NCI-H460 (cell line): ENCODE measurements at places on chromosomes 3 and 15.

DNA sequence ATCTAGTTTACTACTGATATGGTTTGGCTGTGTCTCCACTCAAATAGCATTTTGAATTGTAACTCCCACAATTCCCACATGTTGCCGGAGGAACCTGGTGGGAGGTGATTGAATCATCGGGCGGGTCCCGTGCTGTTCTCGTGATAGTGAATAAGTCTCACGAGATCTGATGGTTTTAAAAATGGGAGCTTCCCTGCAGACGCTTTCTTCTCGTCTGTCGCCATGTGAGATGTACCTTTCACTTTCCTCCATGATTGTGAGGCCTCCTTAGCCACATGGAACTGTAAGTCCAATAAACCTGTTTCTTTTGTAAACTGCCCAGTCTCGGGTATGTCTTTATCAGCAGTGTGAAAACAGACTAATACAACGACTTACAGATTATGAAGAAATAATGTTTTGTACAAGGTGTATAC, 35.6 kb upstream of the PYDC2 start:
- DNase-seq: no peak

DNA sequence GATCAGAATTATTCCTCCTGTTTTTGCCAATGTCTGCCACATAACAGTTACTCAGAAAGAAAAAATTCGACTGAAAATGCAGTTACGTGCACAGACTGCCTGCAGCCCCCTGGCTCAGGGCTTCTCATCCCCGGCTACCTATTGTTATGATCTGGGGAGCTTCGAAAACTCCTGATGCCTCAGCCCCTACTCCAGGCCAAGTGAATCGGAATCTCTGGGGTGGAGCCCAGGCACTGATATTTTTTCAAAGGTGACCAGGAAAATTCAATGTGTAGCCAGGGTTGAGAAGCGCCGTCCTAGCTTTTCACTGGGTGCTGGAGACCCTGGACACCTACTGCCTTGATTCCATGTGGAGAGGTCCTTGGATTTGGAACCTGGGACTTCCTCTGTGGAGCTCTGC, 8.5 kb downstream of the ADAMTS17 start:
- no peak for DNase-seq

DNA sequence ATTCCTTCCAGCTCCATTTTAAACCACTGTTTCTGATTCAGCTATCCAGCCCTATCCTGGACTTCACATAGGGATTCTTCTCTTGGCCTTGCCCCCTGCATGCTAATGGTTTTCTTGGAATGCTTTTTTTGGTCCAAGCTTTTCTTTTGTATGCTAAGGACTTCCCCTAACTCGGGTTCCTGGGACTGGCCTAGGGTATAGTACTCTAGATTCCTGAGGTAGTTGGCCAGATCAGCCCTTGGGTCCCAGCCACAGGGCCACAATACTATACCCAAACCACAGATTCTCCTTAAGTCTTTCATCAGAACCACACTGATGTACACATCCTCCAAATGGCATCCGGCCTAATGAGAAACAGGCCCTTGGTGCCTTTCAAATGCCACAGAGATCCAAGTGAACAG, 2.8 kb downstream of the FYCO1 start:
- no peak for DNase-seq

GRCh38 chr3:162103808-162104207, 607.2 kb downstream of the OTOL1 start:
- no peak for DNase-seq

- no peak for DNase-seq
These were observed 60.2 kb downstream of the TMEM44 start for GRCh38 chr3:194572944-194573491.

GRCh38 chr15:100152463-100152862, 189.3 kb downstream of the ADAMTS17 start:
- DNase-seq: no peak

GRCh38 chr3:133930341-133930933, 34.8 kb upstream of the RAB6B start:
- peak; percentile 28 for DNase-seq

- no peak for DNase-seq
These were observed 60.6 kb downstream of the CD200R1L start for GRCh38 chr3:112786002-112786590.

DNA sequence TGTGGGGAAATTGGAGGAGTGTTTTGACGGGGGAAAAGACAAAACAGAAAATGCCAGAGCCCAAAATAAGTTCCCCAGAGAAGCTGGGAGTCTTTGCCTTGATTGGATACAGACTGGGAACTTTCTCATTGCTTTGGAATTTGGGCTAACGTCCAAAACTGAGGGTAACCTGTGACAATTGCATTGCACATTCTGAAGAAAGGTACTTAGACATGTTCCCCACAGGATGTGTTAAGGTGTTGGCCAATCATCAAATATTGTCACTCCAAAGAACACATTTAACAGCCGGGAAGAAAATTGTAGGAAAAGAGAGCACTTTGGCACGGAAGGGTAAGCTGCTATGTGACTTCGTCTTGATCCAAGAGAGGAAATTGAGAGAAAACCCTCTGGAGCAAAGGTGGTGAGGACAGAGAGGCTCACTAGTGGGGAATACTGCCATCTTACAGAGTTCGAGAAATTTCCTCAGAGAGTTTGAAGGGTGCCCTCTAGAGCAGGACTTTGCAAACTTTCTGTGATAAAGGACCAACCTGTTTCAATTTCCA, 619.5 kb upstream of the TBL1XR1 start:
- peak; percentile 14 for DNase-seq

- DNase-seq: no peak
These were observed 108.6 kb downstream of the ADCY5 start for GRCh38 chr3:123340336-123340735.

DNA sequence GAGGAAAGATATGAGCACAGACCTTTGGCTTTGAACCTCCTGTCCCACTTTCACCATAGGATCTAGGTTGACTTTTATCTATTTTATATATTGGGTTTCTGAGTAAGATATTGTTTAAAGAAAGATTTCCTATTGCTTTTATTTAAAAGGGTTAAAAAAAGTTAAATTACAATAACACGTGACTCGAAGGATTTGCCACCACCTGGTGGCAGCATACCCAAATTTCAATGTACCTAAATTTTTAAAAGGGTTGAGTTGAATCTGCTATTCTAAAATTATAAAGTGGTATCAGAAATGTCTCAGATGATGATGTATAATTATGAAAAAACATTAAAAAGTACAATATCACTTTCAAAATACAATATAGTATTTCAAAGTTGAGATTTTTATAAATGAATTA, 368.4 kb downstream of the MECOM start:
- no peak for DNase-seq

DNA sequence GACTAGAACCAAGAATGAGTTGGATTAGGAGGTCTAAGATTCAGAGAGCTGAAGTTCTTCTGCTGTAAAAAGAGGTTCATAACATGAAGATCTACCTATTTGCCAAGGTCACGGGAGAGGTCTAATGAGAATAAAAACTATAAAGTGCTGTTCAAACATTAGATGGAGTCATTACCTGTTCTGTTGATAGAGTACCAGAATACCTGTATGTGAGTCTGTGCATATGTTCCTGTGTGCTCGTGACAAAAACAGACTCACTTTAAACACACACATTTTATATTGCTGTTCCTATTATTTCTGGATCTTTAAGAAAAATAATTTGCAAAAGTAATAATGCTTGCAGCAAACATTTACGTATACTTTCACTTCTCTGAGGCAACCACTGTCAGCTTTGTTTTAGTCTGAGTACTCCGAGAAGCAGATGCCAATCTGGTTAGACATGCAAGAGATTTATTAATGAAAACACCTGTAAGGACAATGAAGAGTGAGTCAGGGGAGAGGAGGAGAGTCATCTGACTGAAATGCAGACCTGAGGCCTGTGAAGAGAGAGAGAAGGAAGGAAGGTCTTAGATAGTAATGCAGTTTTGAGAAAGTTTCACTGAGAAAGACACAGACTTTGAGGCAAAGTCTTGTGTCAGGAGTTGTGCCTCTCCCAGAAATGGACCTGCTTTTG, 221.2 kb downstream of the SQOR start:
- DNase-seq: no peak

DNA sequence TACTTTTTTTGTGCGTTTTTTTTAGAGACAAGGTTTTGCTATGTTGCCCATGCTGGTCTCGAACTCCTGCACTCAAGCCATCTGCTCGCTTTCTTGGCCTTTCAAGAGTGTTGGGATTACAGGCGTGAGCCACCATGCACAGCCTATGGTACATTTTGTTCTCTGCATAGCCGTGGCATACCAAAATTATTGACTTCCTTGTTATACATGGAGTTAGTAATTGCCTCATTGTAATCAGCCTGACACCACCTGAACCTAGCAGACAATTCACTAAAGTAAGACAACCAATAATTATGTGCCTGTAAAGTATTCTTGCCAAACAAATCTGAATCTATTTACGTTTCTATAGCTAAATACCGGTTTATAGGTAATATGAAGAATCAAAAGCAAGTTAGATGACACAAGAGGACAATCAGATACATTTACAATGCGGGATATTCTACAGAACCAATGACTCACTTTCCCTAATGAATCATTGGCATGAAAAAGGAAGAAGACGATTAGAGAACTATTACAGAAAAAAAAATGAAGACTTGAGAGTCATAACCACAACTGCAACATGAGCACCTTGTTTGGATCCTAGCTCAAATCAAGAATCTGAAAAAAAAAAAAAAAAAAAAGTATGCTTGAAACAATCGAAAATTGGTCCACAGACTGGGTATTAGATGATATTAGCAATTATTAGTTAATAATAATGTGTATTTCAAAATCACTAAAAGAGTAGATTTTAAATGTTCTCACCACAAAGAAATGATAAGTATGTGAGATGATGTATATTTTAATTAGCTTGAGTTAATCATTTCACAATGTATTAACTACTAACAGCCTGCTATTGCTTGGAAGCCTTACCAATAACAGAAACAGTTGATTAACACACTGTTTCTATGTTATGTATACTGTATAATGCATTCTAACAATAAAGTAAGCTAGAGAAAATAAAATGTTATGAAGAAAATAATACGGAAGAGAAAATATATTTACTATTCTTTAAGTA, 7.1 kb downstream of the GUCA1C start:
- DNase-seq: no peak
